ENCODE measurements at places on chromosomes 7 and 10. TPM values are rescaled to one million over a fixed set of nuclear protein-coding genes. Genes with fewer than 3 reads are reported as not detected.

GRCh38 chr7:68503400-68503799, 1094.9 kb upstream of the AUTS2 start:
- no peak for DNase-seq

- DNase-seq, result no peak
Observed at GRCh38 chr10:23081221-23081750, 14.1 kb upstream of the MSRB2 start.

CASD1 gene
- 32.1 TPM for total RNA-seq

INMT gene
- total RNA-seq, result 6.3 TPM

PPP1R17 gene
- total RNA-seq, result 0.11 TPM

ANKRD30A gene
- not detected for total RNA-seq

CNPY4 gene
- total RNA-seq, result 20.1 TPM

GRCh38 chr7:70042533-70042932, 444.3 kb downstream of the AUTS2 start:
- no peak for DNase-seq

NRCAM gene
- 3.3 TPM for total RNA-seq

GRCh38 chr10:122567056-122567660, 6.6 kb downstream of the DMBT1 start:
- DNase-seq, result no peak

DNA sequence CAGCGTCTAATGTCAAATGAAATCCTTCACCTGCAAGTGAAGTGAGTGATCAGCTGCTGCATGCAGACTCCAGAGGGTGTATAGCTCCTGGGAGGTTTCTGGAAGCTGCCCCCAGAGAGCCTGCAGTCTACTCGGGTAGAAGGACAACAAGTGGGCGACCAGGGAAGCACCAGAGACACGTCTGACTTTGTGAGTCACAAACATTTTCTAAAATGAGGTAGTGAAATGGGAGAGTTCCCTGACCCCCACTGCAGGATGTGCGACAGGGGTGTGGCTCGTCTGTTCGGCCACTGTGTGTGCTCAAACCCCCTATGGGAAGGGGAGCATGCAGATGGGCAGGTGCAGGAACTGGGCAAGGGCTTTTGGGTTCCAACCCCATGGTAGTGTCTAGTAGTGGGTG, 177.1 kb upstream of the PRKCQ start:
- no peak for DNase-seq

GRCh38 chr10:58175990-58176900, 91.4 kb downstream of the IPMK start:
- no peak for DNase-seq

GRCh38 chr7:3197567-3198213, 103.4 kb upstream of the SDK1 start:
- no peak for DNase-seq

Measured in ovary (tissue), 10 donors.